ENCODE measurements at places on chromosomes 12 and 14. TPM values are rescaled to one million over a fixed set of nuclear protein-coding genes. Genes with fewer than 3 reads are reported as not detected.

DNA sequence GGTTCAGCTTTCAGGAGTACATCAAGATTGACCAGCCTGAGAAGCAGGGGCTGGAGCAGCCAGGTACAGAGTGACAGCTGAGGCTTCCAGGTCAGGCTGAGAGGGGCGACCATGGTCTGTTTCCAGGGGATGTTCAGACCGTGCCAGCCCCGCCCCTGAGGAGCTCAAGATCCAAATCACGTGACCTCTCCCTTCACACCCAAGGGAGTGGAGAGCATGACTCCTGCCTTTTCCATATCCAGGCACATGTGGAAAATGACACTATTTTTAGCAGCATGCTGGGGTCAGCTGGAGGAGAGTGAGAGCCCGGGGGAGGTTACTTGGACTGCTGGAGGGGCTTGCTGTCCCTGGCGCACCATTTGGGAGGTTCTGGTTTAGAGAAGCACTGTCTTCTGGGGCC, 92.7 kb downstream of the B4GALNT3 start:
- DNase-seq = no peak

GRCh38 chr14:68815298-68816182, 22.7 kb upstream of the ZFP36L1 start:
- no peak for DNase-seq

GRCh38 chr12:130933269-130933995, 20.3 kb upstream of the ADGRD1 start:
- no peak for DNase-seq

DNA sequence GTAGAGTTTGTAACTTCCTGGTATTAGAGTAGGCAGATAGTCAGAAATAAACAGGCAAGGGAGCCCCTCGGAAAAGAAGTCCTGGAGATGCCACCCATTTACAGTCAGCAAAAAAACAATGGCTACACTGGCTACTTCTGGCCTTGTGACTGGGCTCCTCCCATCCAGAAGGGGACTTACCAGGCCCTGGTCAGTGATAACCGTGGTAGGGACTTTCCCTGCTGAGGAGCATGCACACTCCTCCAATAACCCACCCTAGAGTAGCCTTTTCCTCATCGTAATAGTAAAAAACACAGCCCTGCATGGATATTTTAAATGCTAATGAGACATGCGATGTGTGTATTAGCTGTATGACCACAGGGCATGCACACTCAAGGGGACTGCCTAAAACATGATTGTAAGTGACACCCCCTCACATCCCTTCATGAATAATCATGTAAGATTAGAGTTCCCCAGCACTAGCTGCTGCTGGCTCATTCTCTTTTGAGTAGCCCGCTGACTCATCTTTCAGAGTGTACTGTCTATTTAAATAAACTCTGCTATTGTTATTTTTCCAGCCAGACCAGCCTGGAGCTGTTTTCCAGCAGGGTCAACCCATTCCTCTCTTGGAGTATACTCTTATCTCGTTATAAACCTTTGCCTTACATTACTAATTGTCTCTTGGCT, 413.8 kb upstream of the TMTC1 start:
- no peak for DNase-seq

GRCh38 chr14:91300283-91300895, 55.9 kb upstream of the GPR68 start:
- no peak for DNase-seq

DNA sequence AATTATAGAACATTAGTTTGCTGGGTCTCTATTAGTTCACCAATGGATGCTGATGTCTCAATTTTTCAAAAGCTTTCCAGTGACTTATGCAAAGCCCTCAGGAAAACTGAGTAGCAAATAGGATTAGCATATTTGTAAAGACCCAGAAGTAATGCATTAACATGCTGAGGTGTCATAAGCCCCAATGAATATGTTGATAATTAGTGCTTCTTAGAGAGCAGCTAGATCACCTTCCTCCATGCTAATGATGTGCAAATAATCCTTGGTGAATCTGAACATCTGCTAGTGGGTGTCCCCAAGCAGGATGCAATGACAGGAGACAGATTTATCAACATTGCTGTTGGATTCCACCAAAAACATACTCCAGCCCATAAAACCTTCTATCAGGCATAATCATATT, 19.0 kb downstream of the IFNG start:
- no peak for DNase-seq

DNA sequence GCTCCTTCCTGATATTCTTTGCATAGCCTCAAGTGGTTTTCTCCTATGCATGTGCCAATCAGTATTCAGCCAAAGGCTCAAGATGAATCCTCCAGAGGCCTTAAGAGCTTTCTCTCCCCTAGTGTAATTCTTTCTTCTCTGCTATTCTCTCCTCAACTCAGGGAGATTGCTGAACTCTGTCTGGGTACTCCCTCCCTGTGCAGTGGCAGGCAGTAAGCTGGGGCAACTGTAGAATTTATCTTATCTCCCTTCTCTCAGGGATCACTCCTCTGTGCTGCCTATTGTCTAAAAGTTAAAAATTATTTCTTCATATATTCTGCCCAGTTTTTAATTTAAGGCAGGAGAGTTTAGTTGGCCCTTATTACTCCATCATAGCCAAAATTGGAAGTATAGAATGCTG, 28.5 kb upstream of the RTRAF start:
- DNase-seq = no peak

GRCh38 chr12:102950950-102951619, 6.4 kb upstream of the ASCL1 start:
- DNase-seq = no peak

KCNH3 gene
- total RNA-seq = 0.44 TPM

TCL1B gene
- 7.0 TPM for total RNA-seq

MSRB3 gene
- total RNA-seq = 0.85 TPM

VWF gene
- 0.48 TPM for total RNA-seq

ACTR10 gene
- total RNA-seq = 32.5 TPM

GALC gene
- total RNA-seq = 10.9 TPM

All from WTC11 (cell line).